CD8-positive, alpha-beta memory T cell (primary cell): ENCODE measurements at places on chromosomes 2 and 18. TPM values are rescaled to one million over a fixed set of nuclear protein-coding genes. Genes with fewer than 3 reads are reported as not detected.

- DNase-seq, result peak; percentile 37
Observed at GRCh38 chr2:96594691-96595152, 43.4 kb downstream of the KANSL3 start.

DNA sequence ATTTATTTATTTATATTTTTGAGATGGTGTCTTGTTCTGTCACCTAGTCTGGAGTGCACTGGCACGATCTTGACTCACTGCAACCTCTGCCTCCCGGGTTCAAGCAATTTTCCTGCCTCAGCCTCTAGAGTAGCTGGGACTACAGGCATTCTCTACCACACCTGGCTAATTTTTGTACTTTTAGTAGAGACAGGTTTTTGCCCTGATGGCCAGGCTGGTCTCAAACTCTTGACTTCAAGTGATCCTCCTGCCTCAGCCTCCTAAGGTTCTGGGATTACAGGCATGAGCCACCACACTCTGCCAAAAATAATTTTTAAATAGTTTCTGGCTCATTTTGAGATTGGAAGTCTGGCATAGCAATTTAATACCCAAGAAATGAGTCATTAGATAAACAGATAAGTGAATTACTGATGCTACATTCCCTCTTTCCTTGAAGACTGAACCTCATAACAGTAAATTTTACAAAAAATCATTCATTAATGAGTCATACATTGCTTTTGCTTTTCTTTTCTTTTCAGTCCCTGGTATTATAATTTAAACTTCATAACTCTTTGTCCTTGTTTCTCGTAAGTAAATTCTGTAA is 881.6 kb upstream of the PIK3C3 start:
- no peak for DNase-seq

DNA sequence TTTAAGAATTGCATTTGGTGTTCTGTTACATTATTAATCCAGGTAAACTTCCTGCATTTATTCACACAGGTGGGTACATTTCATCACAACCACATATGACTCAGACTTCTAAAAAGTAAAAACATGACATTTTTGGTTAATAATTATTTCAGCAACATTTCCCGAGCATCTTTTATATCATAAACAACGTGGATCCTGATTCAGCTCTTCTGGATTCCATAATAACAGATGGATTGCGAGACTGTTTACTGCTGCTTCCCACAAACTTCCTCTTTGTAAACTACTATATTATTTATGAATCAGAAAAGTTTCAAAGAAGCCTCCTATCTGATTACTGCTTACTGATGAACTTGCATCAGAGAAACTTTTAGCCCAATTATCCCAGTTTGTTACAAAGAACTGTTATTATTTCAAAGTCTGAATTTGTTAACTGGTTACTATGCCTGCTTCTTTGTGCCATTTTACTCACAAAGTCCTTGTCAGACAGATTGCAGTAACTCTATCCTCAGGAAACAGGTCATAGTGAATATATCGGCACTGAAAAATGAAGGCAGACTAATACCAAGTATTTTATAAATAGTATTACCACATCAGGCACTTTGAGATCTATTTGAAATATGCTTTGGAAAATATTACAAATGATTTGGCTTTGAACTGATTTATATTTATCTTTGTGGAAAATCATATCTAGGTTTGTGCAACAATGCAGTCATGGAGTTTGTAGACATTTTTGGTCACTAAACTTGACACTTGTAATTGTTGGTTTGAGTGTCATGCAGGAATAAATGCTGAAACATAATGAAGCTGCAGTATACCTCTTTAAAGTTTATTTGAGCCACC is 511.6 kb downstream of the PLCL1 start:
- no peak for DNase-seq

DNA sequence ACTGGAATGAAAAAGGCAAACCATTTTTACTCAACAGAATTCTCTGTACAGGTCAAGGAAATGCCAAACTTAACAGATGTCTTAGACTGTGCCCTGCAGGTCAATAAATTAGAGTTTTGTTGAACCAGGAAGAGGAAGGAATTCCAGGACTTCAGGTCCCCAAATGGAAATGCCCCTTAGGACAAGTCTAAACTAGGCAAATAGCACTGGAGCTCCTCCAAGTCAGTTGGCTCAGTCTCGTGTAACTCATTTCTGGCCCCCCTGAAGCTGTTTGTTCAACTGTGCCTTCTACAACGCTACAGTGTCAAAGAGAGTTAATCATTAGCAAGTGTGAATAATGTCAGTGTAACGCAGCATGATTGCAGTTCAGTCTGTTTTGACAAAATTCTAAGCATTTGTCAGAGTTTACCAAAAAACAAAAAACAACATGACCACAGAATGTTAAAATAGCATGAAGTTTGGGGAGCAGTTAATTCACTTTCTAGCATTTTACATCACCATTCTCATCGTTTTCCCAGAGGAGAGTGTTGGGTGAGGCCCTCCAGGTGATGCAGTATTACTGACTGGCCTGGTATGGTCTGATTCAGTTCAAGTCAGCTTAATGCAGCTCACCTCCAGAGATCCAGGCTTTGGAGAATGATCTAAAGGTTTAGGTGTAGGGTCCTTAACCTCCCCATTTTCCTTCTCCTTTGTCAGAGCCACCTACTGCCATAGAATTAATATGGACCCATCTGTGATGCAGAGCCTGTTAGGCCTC is 108.1 kb downstream of the AQP4 start:
- DNase-seq, result no peak

DNA sequence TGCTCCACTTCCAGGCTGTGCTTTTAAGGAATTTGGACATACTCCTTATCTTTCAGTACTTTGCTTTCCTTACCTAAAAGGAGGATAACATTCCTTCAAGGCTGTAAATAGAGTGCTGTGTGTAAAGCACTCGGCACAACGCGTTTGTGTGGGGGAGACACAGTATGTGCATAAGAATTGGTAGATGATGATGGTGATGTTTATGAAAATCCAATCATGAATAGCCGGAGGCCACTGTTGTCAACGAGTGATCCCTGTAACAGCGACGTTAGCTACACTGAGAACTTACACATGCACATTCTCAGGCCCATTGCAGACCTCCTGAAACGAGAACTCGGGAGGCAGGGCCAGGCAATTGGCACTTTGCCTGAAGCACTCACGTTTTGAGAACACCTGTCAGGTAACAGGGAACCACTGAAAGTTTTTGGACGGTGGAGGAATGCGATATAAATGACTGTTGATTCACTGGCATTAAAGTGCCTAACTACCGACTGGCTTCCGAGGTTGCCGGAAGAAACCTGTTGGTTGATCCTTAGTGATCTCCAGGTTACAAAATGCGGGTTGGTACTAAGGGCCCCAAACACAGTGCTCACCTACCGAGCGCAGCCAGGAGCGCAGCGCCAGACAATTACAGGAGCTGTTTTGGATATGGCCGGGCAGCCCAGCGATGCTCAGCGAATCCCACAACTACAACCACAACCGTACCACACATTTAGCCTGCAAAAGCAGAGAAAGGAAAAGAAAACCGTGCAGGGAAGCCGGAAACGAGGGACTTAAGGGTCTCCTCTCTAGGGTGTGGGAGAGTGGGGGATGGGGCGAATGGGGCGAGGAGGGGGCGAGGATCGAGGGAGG is 1.0 kb upstream of the MAP4K4 start:
- DNase-seq, result peak; percentile 35

GRCh38 chr2:149871091-149871885 is 283.7 kb upstream of the MMADHC start:
- no peak for DNase-seq

- DNase-seq, result no peak
Observed at GRCh38 chr2:25313711-25314513, 27.8 kb downstream of the DNMT3A start.

- no peak for DNase-seq
Observed at GRCh38 chr18:70359071-70359470, 70.2 kb downstream of the SOCS6 start.

GRCh38 chr2:218387369-218388194 is 5.5 kb downstream of the SLC11A1 start:
- DNase-seq, result peak; percentile 48

- no peak for DNase-seq
Observed at GRCh38 chr2:167331636-167332232, 443.5 kb downstream of the XIRP2 start.

DNA sequence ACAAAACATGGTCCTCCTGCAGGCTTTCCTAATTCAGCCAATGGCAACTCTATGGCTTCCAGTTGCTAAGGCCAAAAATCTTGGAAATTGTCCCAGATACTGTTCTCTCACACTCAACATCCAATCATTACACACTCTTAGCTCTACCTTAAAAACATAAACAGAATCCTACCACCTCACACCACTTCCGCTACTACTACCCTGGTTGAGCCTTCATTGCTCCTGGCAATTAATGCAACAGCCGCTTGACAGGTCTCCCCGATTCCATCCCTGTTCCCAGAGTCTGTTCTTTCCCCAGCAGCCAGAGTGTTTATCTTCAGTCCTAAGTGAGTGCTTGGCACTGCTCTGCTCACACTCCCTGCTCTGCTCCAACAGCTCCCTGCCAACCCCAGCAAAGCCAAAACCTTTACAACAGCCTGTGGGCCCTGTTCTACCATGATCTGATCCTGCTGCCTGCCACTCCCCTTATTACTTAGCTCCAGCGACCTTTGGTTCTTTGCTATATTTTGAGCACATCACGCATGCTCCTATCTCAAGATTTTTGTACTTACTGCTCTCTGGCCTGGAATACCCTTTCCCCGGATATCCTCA is 67.5 kb upstream of the AMMECR1L start:
- no peak for DNase-seq

DNA sequence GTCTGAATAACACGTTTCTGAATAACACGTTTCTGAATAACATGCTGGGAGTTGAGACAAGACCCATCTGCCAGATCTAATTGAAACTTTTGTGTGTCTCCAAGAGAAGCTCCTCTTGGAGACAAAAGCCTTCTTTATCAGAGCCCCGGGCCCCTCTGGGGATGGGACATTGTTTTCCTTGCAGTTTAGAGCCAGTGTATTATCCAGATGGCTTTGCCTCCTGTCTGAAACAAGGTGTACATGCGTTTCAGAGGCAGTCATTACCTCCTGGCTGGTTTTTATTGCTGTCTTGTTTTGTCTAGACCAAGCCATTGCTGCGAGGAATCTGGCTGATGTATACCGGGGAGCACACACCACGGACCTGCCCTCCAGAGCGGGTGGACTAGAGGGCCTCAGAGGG is 7.8 kb downstream of the FOSL2 start:
- DNase-seq, result no peak

DNA sequence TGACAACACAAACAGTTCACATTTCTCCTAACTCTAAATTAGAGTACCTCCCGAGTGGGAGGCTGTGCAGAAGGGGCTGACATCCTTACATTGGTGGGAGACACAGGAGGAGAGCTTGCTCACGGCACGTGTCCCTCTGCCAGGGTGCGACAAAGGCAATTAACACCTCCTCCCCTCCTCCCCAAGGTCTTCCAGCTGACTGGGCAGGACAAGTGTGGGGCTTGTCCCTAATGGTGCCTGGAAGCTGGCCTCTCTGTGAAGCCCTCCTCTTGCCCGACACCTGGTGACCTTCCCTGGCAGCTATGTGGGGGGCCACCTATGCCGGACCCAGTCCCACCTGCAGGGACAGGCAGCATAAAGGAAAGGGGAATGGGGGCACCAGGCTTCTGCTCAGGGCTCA is 57.0 kb downstream of the FAM168B start:
- DNase-seq, result no peak

DNA sequence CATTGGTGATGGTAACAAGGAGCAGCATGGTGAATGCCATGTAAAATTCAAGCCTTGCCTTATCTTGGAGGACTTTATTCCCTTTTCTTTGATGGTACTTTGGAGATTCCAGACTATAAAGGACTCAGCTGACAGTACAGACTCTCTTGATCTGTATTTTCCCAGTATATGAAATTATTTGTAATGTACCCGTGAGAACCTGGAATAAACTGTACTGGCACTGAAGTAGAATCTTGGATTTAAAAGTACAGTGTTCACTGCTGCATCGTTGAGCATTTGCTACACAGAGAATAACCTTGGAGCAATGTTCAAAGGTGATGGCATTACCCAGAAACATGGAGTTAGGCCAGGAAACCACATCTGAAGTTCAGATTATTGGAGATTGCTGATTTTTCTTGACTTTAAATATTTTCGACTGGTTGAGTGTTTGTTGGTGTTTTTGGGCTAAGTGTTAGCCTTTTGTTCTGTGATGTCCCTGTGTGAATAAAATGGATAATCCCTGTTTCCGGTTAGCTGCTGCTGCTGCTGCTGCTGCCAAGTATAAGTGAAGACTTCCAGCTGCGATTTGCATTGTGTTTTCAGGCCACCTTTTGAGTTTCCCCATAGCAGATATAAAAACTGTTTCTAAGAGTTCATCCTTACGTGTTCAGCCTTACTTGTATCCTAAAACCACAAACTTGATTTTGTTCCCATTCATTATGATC is 122.0 kb downstream of the SPTBN1 start:
- no peak for DNase-seq

DNA sequence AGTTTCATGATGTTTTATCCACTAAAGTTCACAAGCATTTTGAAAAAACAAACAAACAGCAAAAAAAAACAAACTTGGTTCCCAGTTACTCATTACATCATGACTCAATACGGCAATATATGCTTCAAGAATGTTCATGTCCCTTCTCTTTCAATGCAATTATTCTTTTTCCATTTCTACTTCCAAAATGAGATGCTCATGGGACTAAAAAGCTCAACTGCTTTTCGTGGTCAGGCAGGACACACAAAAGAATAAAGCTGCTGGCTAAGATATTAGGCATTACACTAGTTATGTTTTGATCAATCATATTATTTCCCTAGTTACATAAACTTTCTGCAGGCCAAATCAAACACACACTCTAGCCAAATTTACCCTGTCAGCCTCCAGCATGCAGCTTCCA is 301.3 kb downstream of the EPHA4 start:
- no peak for DNase-seq

DNA sequence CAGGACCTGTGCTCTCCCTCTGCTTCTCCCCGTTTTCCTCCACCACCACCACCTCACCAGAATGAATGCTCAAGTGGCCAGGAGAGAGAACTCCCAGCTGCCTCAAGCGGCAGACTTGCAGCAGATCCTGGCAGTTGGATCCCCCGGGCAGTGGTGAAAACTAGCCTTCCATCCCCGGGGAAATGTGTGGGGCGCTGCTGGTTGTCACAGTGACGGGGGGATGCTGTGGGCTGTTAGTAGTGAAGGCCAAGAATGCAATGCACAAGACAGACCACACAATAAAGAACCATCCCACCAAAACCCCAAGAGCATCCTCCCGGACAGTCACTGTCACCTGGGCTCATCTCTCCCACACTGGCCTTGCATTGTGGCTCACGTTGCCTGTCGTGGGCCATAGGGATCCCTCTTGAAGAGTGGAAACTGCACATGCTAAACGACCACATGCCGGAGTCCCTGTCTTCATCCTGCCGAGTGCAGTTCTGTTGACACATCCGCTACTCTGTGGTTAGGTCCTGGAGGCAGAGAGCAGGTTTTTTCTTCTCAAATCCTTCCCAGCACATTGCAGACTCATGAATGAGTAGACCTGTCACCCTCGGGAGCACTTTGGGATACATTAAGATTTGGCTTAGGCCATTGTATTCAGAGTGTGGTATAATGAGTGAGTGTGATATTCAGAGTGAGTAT is 13.5 kb downstream of the SPATA3 start:
- no peak for DNase-seq

GRCh38 chr2:196403471-196403870 is 232.1 kb upstream of the STK17B start:
- DNase-seq, result no peak

GRCh38 chr18:74976331-74976909 is 232.5 kb downstream of the PTGR3 start:
- no peak for DNase-seq

Gene DSEL
- polyA plus RNA-seq, result 1.1 TPM

Gene GBX2
- not detected for polyA plus RNA-seq

Gene RANBP2
- polyA plus RNA-seq, result 12.7 TPM

Gene PUM2
- polyA plus RNA-seq, result 17.0 TPM

Gene MEX3C
- polyA plus RNA-seq, result 11.1 TPM

Gene TANC1
- 0.64 TPM for polyA plus RNA-seq

Gene SERPINB8
- polyA plus RNA-seq, result 14.9 TPM

Gene SLC30A3
- polyA plus RNA-seq, result not detected
